ENCODE measurements at places on chromosomes 6 and 20. TPM values are rescaled to one million over a fixed set of nuclear protein-coding genes. Genes with fewer than 3 reads are reported as not detected.

ZNF311 gene
- total RNA-seq: 0.91 TPM

GGT7 gene
- total RNA-seq: 59.1 TPM

ANGPT4 gene
- not detected for total RNA-seq

FYN gene
- total RNA-seq: 169 TPM

LAMP5 gene
- total RNA-seq: not detected

PRRT1 gene
- total RNA-seq: 3.3 TPM

TTBK1 gene
- 1.7 TPM for total RNA-seq

- peaks cover 11% of the 10 kb centered on the region for H3K4me1 ChIP-seq
- peak overlapping the region; percentile 94 for H3K27ac ChIP-seq
- no peaks in the 10 kb centered on the region for H3K36me3 ChIP-seq
- H3K27me3 ChIP-seq: peaks cover 12% of the 10 kb centered on the region
- H3K4me3 ChIP-seq: peak overlapping the region; percentile 79
These were observed 18.3 kb downstream of the HIVEP2 start for GRCh38 chr6:142926494-142927270.

DNA sequence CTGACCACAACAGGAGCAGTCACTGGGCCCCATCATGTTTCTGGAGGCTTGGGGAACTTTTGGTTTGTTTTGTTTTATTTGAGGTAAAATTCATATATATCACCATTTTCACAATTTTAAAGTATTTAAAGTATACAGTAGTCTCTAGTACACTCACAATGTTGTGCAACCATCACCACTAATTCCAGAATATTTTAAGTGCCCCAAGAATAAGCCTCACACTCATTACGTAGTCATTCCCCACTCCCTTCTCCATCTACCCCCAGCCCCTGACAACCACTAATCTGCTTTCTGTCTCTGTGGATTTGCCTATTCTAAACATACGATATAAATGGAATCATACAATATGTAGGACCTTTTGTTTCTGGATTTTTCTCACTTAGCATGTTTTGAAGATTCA lies 29.0 kb downstream of the RTN4IP1 start:
- H3K4me1 ChIP-seq: no peaks in the 10 kb centered on the region
- peaks cover 3% of the 10 kb centered on the region for H3K36me3 ChIP-seq
- H3K27ac ChIP-seq: no peak overlapping the region

DNA sequence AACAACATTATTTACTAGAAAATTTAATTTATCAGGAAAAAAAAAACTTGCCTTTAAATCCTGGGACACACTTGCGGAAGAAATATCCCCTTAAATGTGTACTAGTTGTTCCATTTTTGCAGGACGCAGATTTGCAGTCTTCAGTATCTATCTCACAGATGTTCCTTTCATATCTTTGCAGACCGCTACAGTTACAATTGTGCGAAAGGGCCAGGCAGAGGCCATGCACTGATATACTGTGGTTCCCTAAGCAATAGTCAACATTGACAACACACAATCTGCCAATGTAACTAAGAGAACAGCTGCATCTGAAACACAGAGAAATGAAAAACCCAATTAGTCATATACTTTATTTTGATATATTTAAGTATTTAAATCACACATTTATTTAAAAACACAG lies 411.2 kb downstream of the EYS start:
- no peak overlapping the region for H3K27ac ChIP-seq
- H3K4me1 ChIP-seq: no peaks in the 10 kb centered on the region

DNA sequence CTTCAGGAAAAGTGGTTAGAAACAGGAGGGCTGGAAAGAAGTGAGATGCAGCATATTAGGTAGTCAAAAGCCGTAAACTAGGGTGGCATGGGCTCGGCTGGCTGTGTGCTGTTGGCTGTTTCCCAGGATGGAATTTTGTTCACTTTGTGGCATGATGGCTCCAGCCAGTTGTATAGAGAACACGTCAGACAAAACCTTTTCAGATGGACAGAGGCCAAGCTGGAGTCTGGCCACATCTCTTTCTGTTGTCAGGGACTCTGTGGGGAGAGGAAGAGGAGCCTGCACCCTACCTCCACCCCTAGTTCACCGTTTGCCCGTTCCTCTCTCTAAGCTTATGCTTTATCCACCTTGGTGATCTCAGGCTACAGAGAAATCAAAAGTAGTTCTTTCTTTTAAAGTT lies 22.0 kb downstream of the C6orf89 start:
- H3K27me3 ChIP-seq: no peaks in the 10 kb centered on the region
- H3K36me3 ChIP-seq: peaks cover 11% of the 10 kb centered on the region
- peaks cover 6% of the 10 kb centered on the region for H3K4me1 ChIP-seq
- H3K27ac ChIP-seq: peak overlapping the region; percentile 37
- no peak overlapping the region for H3K4me3 ChIP-seq
- DNase-seq: no peak

- no peak overlapping the region for H3K27ac ChIP-seq
- no peak overlapping the region for H3K4me3 ChIP-seq
These were observed 263.1 kb upstream of the ZFP64 start for GRCh38 chr20:52454660-52455059.

DNA sequence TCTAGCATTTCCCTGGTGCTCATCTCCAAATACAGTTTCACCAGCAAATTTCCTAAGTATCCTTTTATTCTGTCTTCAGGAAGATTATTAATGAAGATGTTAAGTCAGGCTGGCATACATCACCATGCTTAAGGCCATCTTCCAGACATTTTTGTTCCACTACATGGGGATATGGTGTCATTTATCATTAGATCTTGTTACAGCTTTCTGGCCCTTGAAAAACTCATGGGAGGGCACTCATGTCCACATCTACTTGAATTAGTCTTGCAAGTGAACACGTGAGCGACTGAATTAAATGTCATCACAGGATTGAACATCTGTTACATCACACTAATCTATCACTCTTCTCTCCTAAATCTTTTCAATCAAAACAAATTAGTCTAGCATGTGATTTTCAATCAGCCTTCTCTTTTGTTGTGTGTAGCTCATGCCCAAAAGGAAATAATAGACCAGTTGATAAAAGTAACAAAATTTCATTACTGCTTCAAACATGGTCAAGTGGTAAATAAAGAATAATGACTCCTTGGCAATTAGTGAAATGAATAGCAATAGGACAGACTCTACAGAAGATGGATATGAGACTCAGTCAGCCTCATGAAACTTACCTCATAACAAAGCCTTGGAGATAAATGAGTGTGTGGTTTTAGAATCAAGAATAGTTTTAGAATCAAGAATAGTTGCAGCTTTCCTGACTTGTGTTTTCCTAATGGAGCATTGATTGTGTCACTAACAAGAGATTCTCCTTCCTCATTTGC lies 80.5 kb downstream of the MTFR2 start:
- H3K4me1 ChIP-seq: peaks cover 2% of the 10 kb centered on the region
- no peaks in the 10 kb centered on the region for H3K36me3 ChIP-seq
- no peak overlapping the region for H3K27ac ChIP-seq
- no peak for DNase-seq
- H3K4me3 ChIP-seq: no peak overlapping the region

DNA sequence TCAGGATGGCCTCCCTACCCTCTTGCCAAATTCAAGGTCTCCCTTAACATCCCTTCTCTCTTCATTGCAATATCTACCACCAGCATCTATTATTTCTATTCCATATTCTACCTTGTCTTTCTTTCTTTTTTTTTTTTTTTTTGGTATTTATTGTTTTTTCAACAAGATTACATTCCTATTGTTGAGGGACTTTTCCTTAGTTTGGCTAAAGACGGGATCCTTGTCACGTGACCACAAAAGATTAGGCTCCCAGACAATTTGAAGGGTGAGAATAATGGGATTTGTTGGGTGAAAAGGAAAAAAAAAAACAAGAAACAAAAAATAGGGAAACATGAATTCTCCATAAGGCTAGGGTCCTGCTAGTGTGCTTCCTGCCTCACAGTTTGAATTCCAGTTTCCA lies 124.3 kb upstream of the MCHR2 start:
- peaks cover 4% of the 10 kb centered on the region for H3K27me3 ChIP-seq
- H3K4me1 ChIP-seq: peaks cover 2% of the 10 kb centered on the region
- H3K27ac ChIP-seq: no peak overlapping the region

- peaks cover 25% of the 10 kb centered on the region for H3K4me1 ChIP-seq
- H3K36me3 ChIP-seq: no peaks in the 10 kb centered on the region
- no peaks in the 10 kb centered on the region for H3K27me3 ChIP-seq
- no peak for DNase-seq
These were observed 39.3 kb downstream of the ATXN1 start for GRCh38 chr6:16721977-16722376.

GRCh38 chr6:2166717-2167116 lies 78.7 kb downstream of the GMDS start:
- H3K36me3 ChIP-seq: no peaks in the 10 kb centered on the region
- no peak for DNase-seq
- no peaks in the 10 kb centered on the region for H3K4me1 ChIP-seq
- H3K4me3 ChIP-seq: no peak overlapping the region
- H3K27me3 ChIP-seq: no peaks in the 10 kb centered on the region

GRCh38 chr20:34363465-34364222 lies 571 bp downstream of the ITCH start:
- no peaks in the 10 kb centered on the region for H3K27me3 ChIP-seq
- peaks cover 10% of the 10 kb centered on the region for H3K36me3 ChIP-seq
- H3K4me1 ChIP-seq: peaks cover 38% of the 10 kb centered on the region

DNA sequence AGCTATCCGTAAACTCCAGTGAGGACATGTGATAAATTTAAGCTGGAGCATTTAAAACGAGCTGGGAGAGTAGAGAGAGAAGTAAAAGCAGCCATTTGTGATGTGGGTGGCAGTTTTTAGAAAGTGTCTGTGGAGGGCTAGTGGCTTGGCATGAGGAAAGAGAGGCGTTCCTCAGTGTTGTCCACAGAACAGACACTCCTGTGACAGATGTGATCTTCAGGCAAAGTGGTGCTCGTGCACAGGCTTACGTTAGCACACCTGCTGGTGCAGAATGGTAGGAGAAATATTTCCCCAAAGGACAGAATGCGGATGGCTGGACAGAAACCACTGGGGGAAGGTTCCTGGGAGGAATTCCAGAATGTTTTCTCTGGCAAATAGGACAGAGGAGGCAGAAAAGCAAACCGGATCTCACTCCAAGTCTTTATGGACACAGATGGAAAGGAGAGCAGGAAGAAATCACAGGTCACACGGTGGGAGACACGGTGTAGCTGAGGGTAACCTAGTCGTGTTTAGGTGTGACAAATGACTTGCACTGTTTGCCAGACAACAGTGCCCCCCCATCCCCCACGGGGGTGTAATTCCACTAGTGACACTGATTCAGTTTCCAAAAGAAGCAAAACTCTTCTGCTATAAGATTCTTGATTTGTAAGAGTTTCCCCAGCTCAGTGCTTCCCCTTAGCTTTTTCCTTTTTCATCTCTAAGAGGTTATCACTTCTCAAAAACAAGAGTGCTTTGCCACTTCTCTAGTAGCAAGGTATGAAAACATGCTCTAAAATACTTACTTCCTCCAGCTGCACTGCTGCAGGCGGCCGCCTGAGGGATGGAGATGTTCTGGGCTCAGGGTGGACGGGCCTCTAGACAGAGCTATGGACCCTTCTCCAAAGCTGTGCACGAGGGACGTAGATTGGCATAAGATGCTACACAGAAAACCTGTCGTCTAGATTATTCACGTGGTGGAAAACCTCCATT lies 293.2 kb downstream of the QKI start:
- H3K4me3 ChIP-seq: no peak overlapping the region
- no peak for DNase-seq
- no peak overlapping the region for H3K27ac ChIP-seq
- H3K4me1 ChIP-seq: no peaks in the 10 kb centered on the region

DNA sequence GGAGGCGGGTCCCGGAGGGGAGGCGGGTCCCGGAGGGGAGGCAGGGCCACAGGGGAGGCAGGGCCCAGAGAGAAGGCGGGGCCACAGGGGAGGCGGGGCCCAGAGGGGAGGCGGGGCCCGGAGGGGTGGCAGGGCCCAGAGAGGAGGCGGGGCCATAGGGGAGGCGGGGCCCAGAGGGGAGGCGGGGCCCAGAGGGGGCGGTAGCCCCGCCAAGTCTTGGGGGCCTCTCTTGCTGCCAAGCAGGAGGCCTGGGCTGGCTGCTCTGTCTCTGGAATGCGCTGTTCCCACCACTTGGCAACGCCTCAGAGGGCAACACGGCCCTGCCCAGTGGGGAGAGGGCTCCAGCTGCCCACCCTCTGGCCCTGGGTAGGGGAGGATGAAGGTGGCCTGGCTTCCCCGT lies 80.5 kb downstream of the YTHDF1 start:
- no peak overlapping the region for H3K27ac ChIP-seq
- no peaks in the 10 kb centered on the region for H3K4me1 ChIP-seq
- no peaks in the 10 kb centered on the region for H3K36me3 ChIP-seq
- H3K4me3 ChIP-seq: no peak overlapping the region
- no peak for DNase-seq

DNA sequence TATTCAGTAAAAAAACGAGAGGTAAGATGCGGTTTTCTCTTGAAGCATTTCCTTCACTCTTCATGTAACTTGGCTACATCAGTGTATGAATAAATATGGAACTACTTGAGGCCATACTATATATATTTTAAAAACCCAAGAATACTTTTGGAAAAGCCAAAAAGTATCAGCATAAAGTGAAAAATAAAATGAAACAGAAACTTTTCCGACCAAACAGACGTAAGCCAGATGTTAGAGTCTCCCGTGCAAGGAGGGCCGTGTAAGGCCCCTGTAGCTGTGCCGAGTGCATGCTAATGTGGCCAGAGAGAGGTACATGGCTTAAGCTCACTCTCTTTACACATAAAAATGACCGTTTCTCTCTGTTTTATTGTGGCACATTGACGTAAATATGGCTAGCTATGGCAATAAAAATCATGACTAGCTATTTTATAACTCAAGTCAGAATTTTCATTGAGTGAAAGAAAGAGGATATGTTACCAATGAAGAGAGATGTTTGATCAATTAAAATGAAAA lies 140.1 kb upstream of the GMDS start:
- no peak overlapping the region for H3K27ac ChIP-seq
- peaks cover 3% of the 10 kb centered on the region for H3K4me1 ChIP-seq
- H3K36me3 ChIP-seq: no peaks in the 10 kb centered on the region

DNA sequence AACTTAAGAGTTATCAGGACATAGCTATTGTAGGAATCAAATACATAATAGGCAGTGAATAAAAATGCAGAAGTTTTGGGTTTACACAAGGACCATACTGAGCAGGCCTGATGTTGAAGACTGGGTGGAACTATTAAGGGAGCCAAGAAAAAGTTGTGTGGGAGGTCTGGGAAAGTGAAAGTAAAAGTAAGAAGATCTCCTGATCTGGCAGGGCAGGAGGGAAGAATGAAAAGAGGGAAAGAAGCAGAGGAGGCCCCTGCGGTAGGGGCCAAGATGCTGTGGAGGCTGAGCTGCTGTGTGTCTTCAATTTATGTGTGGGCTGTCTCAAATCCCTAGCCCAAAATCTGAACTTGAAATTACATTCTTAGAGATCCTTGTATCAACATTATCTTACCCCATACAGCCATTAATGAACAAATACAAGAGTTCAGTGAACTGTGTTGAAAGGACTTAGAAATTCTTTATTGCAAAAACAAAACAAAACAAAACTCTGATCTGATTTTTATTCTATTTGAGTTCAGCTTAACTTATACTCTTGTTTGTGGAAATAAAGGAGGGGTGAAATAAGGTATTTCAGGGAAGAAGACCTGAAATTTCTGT lies 1183.8 kb downstream of the HACE1 start:
- no peaks in the 10 kb centered on the region for H3K4me1 ChIP-seq
- no peak for DNase-seq
- H3K4me3 ChIP-seq: no peak overlapping the region
- H3K27me3 ChIP-seq: no peaks in the 10 kb centered on the region
- no peak overlapping the region for H3K27ac ChIP-seq
- no peaks in the 10 kb centered on the region for H3K36me3 ChIP-seq

Measured in progenitor cell of endocrine pancreas (in vitro differentiated cells).